ENCODE measurements at places on chromosomes 2 and 18.

GRCh38 chr2:46939626-46940359 is 24.2 kb upstream of the MCFD2 start:
- DNase-seq: no peak

- no peak for DNase-seq
Measured at GRCh38 chr2:158212301-158212700, 110.6 kb downstream of the UPP2 start.

DNA sequence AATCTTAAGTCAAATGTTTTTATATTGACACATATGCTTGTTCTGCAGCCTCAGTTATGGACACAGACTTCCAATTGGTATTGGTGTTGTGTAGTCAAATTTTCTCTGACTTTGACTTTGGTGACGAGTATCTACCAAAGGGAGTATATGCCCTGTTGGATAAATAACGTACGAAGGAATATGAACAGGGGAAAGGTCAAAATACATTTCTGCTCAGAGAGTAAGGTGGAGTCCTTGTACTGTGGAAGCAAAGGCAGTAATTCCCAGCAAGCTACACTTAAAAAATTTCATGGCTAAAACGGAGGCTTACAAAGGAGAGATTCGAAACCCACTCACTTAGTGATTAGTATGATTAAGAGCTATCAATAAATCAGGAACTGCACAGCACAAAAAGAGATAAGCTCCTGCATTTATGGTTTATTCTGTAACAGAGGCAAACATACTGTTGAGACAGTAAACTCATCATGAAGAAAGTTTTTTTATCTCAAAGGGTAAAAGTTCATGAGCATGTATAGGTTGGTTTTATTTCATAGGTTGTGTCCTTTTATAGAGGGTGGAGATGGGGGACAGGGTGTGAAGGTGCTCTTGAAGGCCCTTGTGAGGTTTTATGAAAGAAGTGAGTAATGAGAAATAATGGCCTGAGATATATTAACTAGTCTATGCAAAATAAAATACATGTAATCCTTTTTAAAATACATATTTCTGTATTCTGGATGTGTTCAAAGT is 142.7 kb downstream of the CD226 start:
- no peak for DNase-seq

DNA sequence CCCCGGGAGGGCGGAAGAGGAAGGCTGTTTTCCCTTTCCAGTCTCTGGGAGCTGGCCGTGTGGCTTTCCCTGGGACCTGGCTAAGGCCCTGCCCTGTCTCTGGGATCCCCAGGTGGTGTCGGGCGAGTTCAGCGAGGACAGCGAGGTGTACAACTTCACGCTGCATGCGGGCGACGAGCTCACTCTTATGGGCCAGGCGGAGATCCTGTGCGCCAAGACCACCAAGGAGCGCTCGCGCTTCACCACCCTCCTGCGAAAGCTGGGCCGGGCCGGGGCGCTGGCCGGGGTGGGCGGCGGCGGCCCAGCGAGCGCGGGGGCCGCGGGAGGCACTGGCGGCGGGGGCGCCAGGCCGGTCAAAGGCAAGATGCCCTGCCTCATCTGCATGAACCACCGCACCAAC is 11.2 kb downstream of the GAREM2 start:
- DNase-seq: no peak

DNA sequence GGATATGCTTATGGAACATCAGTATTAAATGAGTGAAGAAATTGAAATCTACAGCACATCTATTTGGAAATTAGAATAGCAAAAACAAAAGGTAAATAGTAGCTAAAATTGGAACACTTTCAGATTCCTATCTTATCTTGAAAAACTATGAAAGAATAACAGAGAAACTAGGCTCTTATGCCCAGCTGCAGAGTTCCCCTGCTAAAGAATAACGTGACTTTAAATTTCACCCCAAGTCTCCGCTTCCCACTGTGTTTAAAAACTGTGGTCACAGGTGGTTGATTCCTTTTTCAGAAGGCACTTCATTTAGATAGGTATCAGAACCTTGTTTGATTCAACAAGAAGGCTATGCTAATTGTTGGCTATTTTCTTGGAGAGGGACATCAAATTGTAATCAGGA is 30.1 kb downstream of the ARHGAP28 start:
- DNase-seq: no peak

GRCh38 chr2:203418271-203418670 is 90.1 kb downstream of the ABI2 start:
- DNase-seq: no peak

- DNase-seq: no peak
Measured at GRCh38 chr2:52857722-52858121, 909.9 kb upstream of the CHAC2 start.

GRCh38 chr18:52829876-52830405 is 489.9 kb downstream of the DCC start:
- DNase-seq: no peak

DNA sequence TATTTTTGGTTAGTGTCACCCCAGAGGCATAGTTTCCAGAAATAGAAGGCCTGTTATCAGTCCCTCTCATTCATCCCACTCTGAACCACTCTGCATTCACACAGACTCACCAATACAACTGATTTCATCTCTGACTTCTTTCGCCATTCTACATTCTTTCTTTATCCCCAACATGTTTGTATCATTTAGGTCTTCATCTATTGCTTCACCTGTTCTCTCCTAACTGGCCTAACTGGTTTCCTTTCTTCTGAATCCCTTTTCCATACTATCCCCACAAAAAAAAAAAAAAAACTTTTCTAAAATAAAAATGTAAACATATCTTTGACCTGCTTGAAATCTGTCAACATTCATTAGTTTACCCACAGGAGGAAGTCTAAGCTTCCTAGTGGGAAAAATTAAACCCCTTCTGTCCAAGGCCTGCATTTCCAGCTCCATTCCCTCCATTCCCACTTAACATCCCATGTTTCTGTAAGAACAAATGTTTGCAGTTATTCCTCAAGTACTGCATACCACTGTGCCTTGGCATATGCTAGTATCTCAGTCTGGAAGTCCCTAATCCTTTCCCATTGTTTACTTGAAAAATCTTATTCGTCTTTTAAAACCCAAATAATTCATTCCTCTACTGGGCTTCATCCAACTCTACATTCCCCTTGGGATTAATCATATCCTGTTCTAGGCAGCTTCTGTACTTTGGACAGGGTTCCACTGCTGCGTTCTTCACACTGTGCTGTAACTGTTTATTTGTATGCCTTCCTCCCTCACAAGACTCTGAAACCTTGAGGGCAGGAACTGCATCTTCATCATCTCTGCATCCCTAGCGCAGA is 68.5 kb downstream of the FIGN start:
- DNase-seq: no peak

GRCh38 chr18:62751341-62751821 is 36.0 kb downstream of the PHLPP1 start:
- DNase-seq: no peak

GRCh38 chr2:67600222-67600871 is 203.2 kb downstream of the ETAA1 start:
- no peak for DNase-seq

GRCh38 chr2:150621526-150622213 is 134.2 kb upstream of the RND3 start:
- DNase-seq: no peak

GRCh38 chr2:56713978-56714377 is 530.2 kb downstream of the CCDC85A start:
- no peak for DNase-seq

GRCh38 chr2:19356545-19357401 is 1.6 kb downstream of the OSR1 start:
- DNase-seq: no peak

DNA sequence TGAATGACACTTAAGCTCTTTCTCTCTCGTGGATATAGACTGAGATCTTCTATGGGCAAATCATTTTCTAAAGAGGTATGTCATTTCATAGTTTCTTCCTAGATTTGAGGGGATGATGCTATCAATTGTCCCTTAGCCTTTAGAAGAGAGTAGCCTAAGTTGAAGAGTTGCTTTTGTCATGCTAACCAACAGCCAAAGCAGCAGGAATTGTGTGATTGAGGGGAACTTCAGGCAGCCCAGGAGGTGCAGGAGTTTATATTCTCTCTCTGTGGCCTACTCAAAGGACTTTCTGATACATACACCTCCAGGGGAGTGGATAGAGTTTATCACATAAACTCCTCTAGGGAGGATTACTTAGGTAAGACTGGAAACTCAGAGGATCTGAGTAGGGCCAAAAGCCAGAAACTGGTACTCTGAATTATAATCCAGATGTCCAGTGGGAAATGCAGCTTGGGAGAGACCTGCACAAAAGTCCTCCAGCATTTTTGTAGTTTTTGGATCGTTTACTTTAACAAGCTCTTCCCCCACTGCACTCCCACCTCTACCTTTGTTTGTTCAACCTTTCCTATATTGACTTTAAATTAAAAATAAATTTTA is 150.7 kb upstream of the CCDC68 start:
- DNase-seq: no peak

- no peak for DNase-seq
Measured at GRCh38 chr2:191917430-191917881, 70.6 kb upstream of the CAVIN2 start.

DNA sequence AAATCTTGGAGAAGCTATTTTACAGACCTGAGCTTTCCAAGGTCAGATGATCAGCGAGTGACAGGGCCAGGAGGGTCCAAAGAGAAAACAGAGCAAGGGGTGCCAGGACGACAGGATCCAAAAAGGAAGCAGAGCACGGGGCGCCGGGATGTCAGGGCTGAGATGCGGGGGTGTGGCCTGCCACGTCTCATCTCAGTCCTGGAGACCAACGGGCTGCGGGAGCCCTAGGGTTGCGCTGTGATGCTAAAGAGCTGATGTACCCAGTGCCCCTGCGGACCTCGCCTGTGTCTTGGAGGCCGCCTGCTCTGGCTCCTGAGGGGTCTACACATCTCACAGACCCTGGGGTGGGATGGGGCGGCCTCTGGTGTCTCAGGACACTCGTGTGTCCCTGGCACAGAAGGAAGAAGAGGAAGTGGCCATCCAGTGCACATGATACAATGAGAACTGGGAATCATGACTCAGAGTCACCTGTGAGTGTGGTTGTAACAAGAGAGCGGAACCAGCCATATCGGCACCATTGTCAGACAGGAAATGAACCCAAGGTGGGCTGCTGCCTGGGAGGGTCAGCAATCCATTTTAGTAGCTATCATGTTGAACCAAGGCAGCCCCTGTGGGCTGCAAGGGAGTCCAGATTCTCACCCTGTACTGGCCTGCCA is 97.8 kb downstream of the MYT1L start:
- no peak for DNase-seq

GRCh38 chr18:76431437-76432273 is 63.4 kb downstream of the ZNF516 start:
- DNase-seq: no peak

- no peak for DNase-seq
Measured at GRCh38 chr2:26230806-26231205, 13.6 kb downstream of the HADHA start.

DNA sequence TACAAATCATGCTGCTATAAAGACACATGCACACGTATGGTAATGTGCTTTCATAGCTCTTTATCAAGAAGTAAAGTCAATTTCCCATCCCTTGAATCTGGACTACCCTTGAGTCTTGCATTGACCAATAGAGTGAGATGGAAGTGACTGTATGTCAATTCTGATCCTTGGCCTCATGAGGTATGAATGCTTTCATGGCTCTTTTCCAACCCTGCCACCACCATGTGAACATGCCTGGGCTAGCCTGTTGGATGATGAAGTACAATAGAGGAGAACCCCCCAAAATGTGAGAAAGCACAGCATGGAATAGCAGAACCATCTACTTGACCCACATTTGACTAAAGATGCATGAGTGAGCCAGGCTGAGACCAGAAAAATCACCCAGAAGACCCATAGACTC is 237.0 kb downstream of the NYAP2 start:
- no peak for DNase-seq

DNA sequence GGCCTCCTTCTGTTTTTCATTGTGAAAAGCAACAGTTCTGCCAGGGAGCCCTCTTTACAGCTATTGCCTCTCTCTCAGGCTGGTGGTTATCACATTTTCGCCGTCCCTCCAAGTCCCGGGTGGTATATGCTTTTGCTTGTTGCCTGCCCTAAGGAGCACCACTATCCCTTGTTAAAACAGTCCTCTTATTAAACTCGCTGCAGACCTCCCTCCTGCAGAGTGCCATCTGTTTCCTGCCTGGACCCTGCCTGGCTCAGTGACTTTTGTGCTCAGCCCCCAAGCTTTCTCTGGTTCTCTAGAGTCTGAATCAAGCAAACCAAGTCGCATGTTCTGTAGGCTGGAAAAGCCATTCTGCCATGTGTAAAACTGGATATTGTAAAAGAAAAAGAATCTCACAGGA is 72.1 kb upstream of the FHL2 start:
- DNase-seq: no peak

DNA sequence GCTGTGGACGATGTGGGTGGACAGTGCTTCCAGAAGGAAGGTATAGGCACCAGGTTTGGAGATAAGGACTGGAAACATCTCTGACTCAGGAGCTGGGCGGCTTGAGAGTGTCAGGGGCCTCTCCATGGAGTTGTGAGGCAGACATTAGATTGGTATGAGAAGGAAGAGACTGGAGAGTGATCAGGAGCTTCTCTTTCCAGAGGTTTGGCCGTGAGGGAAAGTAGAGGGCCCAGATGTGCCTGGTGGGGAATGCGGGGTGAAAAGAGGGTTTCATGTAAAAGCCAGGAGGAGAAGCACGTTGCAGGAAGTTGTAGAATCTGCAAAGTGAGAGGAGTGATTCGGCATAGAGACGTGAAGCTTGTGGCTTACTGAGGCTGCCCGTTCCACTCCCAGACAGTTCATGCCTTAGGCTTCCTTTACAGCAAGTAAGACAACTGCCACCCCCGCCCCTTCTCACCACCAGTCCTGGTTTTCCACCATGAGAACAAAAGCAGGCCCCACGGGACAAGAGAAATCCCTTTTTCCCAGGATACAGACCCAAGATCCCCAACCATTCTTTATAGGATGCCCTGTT is 166.3 kb upstream of the HDAC4 start:
- no peak for DNase-seq

DNA sequence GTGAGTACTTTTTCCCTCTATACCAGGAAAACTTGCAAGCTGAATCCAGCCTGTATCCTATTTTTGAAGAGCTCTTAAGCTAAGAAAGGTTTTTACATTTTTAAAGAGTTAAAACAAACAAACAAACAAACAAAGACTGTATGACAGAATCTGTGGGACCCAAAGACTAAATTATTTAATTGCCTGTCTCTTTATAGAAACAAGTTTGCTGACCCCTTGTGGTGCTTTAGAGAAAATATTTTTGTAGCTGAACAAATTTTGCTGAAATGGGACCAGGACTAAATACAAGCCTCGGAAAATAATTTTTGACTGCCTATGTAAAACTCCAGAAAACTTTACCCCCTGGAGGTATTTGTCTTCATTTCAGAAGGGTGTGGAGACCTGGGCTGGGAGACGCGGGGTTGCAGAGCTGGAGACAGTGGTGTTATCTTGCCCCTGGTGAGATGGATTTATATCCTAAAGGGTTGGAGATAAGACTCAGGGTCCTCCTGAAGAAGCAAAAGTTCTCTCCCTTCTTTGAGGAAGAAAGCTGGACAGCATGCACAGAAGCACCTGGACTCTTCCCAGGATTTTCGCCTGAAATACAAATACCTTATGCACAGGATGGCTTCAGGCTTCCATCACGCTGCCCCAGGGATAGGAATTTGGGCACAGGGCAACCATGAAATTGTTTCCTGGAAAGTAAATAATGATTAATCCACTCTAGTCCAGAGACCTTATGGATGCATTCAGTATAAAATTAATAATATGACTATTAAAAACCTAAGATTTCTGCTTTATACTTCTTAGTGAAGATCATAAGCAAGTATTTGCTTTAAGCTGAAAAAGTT is 54.3 kb downstream of the TMX3 start:
- no peak for DNase-seq
